ENCODE measurements at places on chromosomes 6 and 20.
A peak's percentile ranks its signal among the peaks of the same experiment; 100 is the strongest.

DNA sequence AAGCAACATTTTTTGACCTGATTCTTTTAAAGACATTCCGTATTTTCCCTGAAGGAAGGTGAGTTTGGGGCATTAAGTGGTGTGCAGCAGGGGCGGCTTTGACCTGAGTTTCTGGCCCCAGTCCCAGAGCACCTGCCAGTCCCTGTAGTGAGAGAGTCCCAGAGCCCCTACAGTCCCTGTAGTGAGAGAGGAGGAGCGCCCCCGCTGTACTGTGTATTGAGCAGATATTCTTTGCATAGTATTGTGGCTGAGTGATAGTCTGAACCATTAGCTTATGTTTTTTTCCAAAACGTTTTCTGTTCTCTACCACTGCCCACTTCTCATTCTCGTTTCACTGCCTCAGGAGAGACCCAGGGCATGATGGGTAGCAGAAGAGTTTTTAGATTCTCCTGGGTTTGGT is 17.2 kb upstream of the SH3BGRL2 start:
- no peak for DNase-seq

DNA sequence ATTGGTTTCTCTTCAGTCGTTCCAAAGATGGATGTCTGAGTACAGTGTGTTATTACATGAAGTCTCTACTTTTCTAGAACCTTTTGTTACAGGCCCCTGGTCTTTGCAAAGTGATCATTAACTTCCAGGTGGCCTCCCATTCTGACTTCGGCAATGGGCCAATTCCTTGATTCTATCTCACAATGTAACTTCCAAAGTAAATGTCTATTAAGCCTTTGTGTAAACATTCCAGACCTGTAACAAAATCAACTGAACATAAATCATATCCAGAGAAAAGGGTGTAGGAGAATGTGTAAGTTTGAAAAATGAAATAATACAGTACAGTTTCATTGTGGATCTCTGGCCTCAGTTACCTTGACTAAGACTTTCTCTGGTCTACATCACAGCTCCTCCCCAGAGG is 187.8 kb upstream of the JAG1 start:
- peak; percentile 35 for DNase-seq

GRCh38 chr20:20362774-20363433 is 5.0 kb upstream of the INSM1 start:
- no peak for DNase-seq

DNA sequence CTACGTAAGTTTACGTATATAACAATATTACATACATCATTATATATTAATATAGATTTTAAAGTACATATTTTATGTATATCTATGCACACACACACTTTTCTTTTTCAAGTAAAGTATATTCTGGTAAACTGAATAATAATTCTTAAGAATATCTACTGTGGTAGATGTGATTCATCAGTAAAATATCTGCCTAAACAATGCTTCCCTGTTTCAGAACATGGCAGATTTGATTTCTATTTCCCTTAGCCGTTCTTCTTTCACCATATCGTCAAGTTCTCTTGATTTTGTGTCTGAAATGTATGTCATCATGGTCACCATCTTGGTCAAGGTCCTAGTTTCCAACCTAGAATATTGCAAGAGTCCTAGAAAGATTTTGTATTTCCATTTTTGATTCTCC is 195.6 kb downstream of the HDGFL1 start:
- DNase-seq = peak; percentile 34

GRCh38 chr6:108798670-108799353 is 49.4 kb upstream of the ARMC2 start:
- peak; percentile 10 for DNase-seq

DNA sequence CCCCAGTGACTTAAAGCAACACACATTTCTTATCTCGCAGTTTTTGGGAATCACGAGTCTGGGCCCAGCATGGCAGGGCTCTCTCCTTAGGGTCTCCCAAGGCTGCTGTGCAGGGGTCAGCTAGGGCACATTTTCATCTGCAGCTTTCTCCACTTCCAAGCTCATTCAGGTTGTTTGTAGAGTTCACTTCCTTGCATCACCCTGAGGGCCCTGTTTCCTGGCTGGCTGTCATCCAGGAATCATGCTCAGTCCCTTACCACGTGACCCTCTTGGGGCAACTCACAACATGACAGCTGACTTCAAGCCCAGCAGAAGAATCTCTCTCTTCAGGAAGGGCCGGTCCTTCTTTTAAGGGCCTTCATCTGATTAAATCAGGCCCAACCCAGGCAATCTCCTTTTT is 21.3 kb downstream of the SNAP25 start:
- no peak for DNase-seq

DNA sequence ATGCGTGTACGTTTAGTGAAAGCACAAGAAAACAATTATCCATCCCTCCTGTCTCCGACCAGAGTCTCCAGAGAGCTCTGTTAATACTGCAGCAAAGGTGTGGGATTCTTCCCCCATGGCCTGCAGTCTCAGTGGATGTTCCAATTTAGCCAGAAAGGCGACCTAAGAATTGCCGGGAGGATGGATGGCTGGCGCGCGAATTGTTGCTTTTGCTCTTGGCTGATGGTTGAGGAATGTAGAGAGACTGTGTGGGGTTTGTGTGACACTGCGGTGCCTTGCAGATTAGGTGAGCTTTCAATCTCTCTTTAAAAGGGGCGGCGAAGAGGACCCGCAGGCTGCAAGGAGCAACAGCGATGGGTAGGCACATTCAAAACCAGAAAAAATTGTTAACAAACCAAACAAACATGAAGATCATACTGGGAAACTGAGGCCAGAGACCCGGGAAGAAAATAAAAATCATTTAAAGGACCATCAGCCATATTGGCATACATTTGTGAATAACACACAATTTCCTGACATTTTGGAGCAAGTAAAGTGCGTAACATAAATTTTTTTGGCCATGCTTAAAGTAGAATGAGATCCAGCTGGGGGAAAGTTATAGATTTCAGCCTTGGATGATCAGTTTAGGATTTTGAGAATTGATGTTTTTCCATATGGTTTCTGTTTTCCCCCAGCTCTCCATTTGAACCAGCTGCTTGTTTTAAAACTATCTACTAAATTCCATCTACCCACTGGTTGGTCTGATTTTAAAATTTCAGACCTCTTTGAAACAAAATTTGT is 46.3 kb downstream of the GNAS start:
- DNase-seq = no peak

- DNase-seq = no peak
Measured at GRCh38 chr20:51890003-51890402, 87.7 kb upstream of the SALL4 start.

DNA sequence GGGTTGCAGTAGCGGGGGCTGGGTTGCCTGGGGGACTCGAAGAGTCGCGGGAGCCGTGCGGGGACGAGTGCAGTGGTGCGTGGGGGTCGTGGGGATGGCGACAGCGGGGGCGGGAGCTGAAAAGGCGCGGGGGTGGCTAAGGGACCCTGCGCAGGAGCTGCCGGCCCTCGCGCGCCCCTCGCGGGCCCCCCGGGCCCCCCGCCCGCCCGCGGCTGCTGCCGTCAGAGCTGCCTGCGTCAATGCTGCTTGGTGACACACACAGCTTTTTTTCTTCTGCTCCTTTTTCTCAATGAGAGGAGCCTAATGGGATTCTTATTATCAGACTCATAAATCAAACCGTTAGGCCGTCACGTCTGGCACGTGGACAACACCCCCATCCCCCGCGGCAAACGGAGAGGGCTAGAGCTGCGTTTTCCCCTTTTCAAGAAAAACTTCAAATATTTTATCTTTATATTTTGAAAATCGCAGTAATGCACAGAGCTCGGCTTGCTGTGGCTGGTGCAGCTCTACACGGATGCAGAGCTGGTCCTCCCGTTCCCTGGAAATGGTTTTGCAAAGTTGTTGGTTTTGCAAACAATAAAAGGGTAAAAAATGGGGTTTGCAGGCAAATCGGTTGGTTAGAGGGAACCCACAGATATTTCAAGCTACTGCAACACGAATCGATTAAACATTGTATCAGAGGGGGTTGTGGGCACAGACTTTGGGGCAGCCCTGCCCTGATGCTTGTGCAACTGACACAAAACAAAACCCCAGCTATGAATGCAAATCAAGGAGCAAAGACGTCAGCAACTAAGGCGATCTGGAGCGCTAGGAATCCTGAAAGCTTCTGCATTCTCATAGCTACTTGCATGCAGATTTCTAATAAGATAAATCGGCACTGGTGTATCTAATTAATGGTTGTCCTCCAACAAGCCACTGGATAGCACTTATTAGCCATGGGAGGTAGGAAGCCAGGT is 161.4 kb downstream of the TBXT start:
- peak; percentile 93 for DNase-seq

GRCh38 chr6:23213193-23213592 is 643.8 kb downstream of the HDGFL1 start:
- DNase-seq = peak; percentile 7

DNA sequence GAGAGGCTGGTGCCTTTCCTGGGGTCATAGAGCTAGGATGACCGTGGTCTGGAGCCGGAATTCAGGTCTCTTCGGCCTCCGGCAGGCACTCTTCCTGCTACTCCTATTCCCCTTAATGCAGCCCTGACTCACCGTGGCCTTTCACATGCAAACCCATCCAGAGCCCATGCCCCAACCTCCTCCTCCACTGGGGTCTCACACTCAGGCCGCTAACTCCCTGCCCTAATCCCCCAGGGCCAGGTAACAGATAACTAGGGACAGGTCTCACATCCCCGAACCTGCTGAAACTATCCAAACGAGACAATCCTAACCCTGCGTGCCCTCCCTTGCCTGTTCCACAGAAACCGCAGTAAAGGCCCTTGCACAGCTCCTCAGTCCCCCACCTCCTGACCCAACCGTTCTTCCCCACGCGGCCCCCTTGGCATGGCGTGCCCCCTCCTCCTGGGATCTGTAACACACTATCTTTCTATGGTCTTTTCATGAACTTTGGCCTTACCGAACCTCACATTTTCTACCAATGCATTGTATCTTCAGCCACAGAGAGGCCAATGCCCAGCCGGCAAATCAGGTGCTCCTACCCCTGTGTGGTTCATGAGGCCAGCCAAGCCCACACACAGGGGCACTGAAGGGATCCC is 245.4 kb upstream of the EXOC2 start:
- no peak for DNase-seq

DNA sequence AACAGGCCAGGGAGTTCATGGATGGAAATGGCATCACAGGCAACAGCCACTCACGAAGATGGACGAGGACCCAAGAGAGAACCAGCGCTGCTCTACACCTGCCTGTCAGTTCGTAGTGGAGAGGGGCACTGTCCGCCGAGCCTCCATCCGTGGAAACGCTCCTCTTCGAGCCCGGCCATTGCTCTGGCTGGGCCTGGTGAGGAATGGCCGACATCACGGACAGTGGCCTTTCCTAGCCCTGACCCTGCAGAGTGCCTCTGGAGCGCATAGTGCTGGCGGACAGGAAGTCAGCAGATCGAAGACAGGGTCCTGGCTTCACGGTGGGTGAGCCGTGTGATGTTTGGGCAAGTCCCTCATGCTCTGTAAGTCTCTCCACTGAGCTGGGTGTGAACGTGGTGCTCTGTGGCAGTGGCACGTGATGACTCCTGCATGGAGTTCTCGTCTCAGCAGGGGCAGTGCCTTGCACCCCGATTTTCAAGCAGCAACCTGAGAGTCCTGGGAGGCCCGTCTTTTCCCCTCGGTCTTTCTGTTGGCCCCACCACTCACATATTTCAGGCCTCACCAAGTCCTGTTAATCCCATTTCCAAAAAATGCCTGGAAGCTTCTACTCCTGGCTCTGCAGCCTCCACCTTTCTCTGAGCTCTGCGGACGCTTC is 214.4 kb downstream of the ERMARD start:
- DNase-seq = no peak

- peak; percentile 78 for DNase-seq
Measured at GRCh38 chr6:112626468-112627082, 279.4 kb downstream of the RFPL4B start.

DNA sequence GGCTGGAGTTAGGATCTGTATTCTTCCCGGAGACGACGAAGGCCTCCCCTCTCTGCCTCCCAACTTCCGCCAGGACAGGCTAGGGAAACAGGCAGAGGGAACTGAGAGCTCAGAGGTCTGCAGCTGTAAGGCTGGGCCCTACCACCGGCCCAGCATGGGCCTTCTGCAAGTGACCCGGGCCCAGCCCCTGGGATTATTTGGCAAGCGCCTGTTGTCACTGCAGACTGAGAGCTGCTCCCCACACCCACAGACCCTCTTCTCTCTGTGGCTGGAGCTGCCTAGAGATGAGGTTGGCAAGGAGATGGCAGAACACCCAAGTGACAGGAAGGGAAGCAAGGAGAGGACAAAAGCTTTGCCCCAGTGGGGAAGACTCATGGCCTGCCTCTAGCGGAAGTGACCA is 212.6 kb downstream of the ZDHHC14 start:
- DNase-seq = no peak

GRCh38 chr6:30397697-30398096 is 52.7 kb downstream of the RPP21 start:
- no peak for DNase-seq

GRCh38 chr6:137688230-137688971 is 178.7 kb upstream of the TNFAIP3 start:
- no peak for DNase-seq

DNA sequence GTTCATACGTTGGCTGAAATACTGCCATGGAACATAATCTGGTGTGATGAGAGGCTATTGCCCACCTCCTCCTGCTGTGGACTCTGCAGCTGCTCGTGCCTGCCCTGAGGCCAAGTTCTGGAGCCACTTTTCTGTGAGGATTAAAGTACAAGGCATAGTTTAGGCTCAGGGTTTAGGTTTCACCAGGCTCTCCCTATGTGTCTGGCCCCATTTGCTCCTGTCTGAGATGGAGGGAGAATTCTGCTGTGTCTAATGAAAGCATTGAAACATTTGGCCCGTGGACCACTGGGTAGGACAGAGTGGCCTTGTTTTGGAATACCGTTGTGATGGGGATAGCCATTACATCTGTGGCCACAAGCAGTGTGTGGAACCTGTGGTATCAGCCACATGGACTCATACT is 5.9 kb downstream of the WRNIP1 start:
- no peak for DNase-seq

DNA sequence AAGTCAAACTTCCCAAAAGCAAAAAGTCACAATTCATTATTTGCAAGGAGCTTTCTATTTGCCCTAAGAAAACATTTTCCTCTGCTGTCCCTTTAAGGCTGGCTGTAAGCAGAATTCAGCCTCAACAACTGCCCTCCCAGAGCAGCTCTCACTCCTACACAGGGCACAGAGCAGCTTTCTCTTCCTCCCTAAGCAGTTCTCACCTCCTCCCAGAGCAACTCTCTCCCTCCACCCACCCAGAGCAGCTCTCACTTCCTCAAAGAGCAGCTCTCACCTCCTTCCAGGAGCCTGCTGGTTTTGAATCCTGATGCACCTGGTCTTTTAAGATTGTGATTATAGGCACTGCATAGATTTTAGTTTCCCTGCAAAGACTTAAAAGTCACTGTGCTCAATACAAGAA is 120.6 kb upstream of the TMEM181 start:
- DNase-seq = no peak

GRCh38 chr20:60091861-60092260 is 133.6 kb downstream of the CDH26 start:
- DNase-seq = peak; percentile 47

DNA sequence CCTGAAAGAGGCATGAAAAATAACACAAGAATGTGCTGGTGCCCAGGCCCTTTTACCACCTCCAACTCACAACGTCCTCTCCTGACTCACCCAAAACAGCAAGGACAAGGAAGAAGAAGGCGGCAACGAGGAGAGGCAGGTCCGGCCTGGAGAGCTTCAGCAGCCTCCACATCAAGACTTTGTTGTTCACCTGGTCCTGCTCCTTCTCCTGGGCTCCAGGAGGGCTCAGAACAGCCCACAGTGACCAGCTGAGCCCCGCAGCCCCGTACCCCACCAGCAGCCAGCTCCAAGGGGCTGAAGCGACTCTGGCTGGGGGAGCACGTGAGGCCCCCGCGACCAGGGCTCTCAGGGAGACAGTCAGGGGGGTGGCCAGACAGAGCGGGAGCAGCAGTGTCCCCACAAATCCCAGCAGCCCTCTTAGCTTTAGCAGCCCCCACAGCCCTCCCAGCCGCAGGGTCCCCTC is 857 bp downstream of the TAP2 start:
- DNase-seq = peak; percentile 9

All from fibroblast of skin of right biceps (primary cell).